ENCODE measurements at places on chromosomes 3 and 15.

DNA sequence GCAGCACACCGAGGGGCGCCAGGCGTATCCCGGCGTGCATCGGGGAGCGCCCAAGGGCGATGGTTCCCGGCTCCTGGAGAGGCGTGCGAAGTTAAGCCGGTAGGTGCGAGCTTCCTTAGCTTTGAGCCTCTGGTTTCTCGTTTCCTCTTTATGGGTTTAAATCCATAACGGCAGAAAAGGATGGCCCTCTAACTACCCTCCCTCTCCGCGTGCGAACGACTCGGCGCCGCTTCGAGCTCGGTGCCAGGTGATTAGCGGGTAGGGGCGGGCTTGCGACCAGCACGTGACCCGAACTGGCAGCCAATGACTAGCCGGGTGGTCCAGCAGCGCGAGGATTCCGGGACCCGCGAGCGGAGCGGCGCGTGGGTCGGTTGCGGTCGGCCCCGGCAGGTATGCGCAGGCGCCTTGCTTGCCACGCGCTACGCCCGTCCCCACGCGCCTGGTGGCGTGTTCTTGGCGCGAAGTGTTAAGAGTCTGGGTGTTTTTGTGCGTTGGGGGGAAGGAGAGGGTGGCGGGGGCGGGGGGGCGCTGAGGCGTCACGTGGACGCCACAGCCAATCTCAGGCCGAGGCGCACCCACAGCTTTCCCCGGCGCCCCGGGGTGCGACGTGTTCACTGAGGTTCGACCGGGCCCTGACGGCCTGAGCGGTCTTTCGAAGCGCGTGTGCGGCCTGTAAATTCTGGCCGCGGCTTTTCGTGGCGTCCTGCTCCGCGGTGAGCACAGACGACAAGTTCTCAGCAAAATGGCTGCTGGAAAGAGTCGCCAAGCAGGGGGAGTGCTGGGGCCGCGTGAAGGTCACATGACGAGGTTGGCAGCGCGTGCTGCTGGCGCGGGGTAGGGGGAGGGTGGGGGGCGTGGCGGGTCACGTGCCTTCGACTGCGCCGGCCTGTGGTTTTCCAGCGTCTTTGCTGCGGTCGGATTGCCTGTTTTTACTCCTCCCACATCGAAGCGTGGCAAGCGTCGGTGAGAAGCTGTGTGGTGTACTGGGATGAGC is 38.7 kb upstream of the MGA start:
- peak; percentile 65 for DNase-seq

DNA sequence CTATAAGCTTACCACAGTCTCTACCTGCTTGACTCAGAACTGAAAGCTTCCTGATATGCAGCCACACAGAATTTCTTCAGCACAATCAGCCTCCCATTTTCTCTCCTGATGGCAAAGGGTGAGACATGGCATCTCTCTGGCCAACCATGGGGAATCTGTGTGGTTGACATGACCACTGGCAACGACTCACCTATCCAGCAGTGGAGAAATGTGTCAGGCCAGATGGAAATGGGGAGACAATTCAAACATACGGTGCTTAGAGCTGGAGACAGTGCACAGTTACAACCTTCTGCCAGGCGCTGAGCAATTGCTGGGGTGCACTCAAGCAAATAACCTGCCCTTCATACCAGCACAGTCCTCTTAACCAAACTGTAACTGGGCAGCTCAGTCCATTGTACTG is 3.6 kb downstream of the ZNF385D start:
- no peak for DNase-seq

- no peak for DNase-seq
Observed at GRCh38 chr3:10365316-10365715, 44.4 kb upstream of the SEC13 start.

GRCh38 chr3:66083784-66084213 is 45.1 kb upstream of the MAGI1 start:
- DNase-seq, result no peak

DNA sequence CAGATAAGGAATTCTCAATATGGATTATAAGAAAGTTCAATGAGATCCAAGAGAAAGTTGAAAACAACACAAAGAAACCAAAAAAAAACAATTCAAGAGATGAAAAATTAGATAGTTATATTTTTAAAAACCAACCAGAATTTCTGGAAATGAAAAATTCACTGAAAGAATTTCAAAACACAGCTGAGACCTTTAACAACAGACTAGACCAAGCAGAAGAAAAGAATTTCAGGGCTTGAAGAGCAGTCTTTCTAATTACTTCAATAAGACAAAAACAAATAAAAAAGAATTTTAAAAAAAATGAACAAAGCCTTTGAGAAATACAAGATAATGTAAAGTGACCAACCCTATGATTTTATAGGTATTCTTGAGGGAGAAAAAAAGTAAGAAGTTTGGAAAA is 155.4 kb downstream of the ZMAT3 start:
- DNase-seq, result no peak

DNA sequence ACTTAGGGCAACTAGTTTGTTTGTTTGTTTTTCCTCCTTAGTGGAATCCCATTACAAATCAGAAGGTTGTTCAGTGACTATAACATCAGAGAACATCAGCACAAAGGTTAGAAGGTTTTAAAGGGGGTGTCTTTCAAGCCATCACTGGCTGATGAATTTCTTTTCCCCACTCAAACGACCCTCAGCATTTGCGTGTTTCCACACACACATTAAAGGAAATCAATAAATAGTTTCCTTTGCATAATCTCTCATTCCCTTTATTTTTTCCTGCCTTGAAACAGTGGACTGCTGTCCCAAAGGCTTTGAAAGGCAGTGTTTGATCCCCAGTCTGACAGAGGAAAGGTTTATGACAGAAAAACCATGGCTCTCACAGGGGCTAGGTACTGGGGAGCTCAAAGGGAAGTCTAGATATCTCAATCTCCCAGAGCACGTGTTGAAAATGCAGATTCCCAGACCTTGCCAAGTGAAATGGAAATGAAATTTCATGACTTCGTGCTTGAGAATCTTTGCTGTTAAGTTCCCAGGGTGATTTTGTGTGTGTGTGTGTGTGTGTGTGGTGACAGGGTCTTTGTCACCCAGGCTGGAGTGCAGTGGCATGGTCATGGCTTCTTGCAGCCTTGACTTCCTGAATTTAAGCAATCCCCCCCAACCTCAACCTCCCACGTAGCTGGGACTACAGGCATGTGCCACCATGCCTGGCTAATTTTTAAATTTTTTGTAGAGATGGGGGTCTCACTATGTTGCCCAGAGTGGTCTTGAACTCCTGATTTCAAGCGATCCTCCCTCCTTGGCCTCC is 2.2 kb upstream of the INTS14 start:
- DNase-seq, result no peak

GRCh38 chr3:17151598-17152373 is 267.0 kb downstream of the PLCL2 start:
- peak; percentile 27 for DNase-seq

DNA sequence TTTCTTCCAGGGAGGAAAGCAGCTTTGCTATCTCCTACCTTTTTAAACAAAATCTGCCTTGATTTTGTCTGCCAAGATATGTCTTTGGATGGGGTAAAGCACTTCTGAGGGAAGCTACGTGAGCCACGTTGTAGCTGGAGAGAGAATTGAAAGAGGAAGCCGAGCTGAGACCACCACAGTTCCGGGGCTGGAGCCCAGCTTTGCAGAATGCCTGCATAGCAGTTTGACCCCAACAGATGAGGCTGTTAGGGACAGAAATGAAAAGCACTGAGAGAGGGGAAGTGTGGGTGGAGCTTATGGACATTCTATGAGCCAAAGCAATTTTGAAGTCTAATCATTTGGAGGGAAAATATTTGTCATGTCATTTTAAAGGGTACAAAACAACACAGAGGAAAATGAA is 45.4 kb downstream of the LIPC start:
- DNase-seq, result no peak

- DNase-seq, result no peak
Observed at GRCh38 chr3:187709155-187709554, 6.8 kb upstream of the RTP2 start.

DNA sequence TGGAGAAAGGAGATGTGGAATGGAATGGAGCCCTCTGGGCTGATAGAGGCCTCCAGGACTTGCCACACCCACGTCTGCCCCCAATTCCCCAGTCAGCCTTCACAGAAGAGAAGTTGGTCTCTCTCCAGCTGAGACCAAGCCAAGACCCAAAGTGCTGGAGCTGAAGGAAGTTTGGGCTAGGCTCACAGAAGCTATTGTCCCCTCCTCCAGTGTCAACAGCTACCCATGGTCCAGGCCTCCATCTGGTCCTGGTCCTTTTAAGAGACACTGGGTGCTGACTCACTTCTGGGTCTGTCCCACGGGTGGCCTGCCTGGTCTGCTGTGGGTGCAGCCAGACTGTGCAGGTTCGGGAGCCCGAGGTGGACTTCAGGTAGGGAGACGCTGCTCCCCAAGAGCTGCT is 179.8 kb downstream of the APBA2 start:
- DNase-seq, result no peak

GRCh38 chr3:116083683-116084082 is 361.6 kb downstream of the LSAMP start:
- no peak for DNase-seq

- DNase-seq, result no peak
Observed at GRCh38 chr3:120642368-120642948, 39.6 kb downstream of the HGD start.

- DNase-seq, result no peak
Observed at GRCh38 chr3:71088019-71088708, 495.4 kb downstream of the FOXP1 start.

- no peak for DNase-seq
Observed at GRCh38 chr3:112167758-112168157, 34.7 kb upstream of the GCSAM start.

DNA sequence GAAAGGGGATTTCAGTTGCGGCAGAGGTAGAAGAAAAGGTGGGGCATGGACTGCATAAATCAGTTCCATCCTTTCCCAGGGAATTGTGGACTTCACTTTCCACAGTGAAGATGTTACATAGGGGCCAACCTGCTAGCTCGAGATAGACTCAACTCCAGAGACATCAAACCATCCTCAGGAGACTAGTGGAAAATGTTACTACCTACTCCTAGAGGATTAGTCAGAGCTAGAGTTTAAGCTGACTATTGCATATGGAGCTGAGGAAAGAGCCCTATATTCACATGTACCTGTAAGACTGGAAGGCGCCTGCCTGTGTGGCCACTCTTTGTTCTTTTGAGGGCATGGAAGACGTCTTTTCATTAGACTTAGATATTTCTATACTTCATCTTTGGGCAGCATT is 69.2 kb downstream of the KLHL25 start:
- DNase-seq, result no peak

- DNase-seq, result no peak
Observed at GRCh38 chr15:97978401-97979139, 18.1 kb downstream of the ARRDC4 start.

- no peak for DNase-seq
Observed at GRCh38 chr15:39624806-39625205, 43.9 kb downstream of the THBS1 start.

DNA sequence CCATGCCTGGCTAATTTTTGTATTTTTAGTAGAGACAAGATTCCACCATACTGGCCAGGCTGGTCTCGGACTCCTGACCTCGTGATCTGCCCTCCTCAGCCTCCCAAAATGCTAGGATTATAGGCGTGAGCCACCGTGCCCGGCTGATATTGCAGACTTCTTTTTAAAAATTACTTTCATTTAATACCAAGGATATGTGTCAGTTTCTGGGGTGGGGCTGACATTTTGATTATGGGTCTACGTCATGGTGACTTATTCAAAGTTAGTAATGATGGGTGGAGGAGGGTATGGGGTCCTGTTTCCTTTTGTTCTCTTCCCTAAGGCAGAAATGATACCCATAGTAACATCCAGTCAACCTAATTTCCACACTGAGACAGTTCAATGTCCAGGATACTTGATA is 34.7 kb downstream of the GBE1 start:
- no peak for DNase-seq
